Foreskin keratinocyte (primary cell): ENCODE measurements at places on chromosomes 2 and 18. TPM values are rescaled to one million over a fixed set of nuclear protein-coding genes. Genes with fewer than 3 reads are reported as not detected.

The PROC gene
- 0.32 and 0.82 TPM in 2 replicates for total RNA-seq

The EMILIN1 gene
- total RNA-seq: 0.37 and 0.39 TPM in 2 replicates

The SLC25A52 gene
- not detected in 2 replicates for total RNA-seq

The C2orf80 gene
- not detected in 2 replicates for total RNA-seq
